Non-pigmented ciliary epithelial cell (primary cell): ENCODE measurements at places on chromosomes 7 and 10.

DNA sequence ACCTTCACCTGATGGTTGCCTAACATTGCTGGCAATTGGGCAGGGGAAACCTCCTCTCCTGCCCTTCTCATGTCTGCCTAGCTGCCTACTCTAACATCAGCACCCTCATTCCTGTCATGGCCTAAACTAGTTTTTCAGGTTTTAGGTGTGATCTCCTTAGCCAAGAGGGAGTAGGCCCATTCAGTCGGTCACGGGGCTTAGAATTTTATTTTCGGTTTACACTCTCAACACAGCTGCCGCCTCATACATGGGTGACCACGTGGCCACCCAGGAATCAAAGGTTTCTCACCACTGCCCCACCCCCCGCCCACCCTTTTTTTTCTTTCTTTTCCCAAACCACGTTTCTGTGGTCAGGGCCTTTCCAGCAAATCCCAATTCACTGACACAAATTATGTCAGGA, 97.2 kb downstream of the RALA start:
- DNase-seq: no peak

GRCh38 chr10:75094465-75094864, 17.0 kb upstream of the SAMD8 start:
- no peak for DNase-seq

DNA sequence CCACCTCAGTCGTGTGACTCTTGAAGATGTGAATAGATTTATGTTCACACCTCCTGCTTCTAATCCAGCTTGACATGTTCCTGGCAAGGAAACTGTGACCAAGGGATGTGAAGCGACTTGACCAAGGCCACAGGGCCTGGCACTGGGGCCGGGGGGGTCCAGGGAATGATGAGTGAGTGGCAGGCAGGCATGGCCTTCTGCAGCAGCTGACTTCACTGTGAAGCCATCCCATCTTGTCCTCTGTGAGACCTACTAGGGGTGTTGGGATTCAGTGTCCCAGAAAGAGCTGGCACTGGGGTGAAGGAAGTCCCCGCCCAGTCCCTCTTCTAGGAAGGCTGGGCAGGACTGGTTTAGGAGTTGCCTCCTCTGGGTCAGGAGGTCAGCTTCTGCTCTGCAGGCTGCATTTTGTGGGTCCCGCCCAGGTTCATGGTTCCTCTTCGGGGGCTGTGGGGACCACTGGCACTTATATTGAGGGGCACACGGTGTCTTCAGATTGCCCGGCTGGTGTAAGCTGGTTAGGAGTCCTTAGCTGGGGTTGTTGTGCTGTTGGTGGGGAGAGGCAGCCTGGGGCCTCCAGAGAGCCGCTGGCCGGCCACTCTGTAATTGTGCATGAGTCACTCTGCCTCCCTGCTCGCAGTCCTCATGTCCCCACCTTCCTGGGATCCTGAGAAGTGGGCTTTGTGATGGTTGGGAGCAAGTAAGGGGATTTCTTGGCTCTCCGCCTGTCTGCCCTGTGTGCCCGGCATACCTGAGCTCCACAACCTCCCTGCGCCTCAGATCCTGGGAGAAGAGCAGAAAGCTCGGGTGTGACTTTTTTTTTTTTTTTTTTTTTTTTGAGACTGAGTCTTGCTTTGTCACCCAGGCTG, 11.0 kb downstream of the ZMIZ1 start:
- DNase-seq: no peak

GRCh38 chr10:66214721-66215404, 711.0 kb upstream of the LRRTM3 start:
- no peak for DNase-seq

DNA sequence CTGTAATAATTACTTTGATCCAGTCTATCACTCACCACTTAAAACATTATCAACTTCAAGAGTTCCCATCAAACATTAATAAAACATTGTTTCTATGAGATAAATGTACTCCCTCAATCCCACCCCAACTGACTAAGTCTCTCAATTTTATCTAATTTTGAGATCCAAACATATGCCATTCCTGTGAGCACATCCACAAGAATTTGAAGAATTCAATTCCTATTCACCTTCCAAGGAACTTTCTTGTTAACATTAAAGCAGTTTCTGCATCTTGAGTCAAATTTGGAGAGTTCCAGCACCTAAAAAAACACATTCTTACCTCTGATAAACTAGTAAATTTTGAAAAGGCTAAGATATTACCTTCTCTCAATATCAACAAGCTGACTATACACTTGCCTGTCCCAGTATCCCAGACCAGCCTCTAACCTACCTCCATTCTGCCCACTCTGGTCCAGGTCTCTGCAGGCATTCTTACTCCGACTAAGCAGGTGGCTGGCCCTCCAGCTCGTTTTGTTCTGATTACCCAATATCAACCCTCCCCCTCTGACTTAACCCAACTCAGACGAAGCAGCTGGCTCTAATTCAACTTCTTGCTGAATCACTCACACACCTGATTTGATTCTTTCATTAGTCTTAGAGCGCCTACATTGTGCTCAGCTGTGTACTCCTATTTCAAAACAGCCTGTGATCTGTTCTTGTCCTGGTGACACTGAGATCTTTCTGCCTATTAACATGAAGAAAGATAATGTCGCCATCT, 275.2 kb downstream of the IPMK start:
- no peak for DNase-seq

DNA sequence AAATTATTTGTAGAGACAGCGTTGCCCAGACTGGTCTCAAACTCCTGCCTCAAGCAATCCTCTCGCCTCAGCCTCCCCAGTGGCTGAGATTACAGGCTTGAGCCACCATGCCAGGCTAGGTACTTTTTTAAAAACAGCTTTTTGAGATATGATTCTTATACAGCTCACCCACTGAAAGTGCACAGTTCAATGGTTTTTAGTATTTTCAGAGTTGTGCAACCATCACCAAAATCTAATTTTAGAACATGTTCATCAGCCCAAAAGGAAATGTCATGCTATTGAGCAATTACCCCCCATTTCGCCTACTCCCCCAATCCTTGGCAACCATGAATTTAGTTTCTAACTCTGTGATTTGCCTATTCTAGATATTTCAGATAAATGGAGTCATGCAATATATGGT, 73.7 kb downstream of the EVX1 start:
- no peak for DNase-seq

- no peak for DNase-seq
Observed at GRCh38 chr10:86597306-86597705, 57.0 kb upstream of the OPN4 start.

- DNase-seq: no peak
Observed at GRCh38 chr7:11104578-11104977, 130.9 kb downstream of the PHF14 start.

DNA sequence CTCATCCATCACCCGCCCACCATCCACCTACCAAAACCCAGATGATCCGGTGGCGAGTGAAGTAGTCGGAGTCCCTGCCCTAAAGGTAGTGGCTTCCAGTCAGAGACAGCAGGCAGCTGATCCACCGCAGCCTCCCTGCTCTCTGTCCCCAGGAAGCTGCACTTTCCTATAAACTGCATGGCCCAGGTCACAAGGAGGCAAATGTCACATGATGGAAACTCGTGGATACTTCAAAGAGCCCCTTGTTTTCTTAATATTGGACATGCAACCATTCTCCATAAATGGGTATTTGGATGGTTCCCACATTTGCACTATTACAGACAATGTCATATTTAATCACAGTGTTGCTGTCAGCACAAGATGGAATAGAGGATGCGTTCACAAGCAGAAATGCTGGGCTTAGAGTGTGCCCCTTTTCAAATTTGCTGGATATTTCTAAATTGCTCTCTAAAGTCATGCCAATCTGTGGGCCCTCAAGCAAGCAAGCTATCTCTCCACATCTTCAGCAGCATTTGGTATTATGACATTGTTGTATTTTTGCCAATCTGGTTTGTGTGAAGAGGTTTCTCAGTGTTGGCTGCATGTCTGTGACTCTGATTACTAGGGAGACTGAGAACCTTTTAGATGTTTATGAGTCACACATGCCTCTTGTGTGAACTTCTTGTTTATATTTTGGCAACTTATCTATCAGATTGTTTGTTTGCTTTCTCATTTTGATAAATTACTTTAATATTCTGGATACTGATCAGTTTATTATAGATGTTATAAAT, 822.0 kb downstream of the TNS3 start:
- DNase-seq: no peak

GRCh38 chr7:151141855-151142685, 25.4 kb downstream of the GBX1 start:
- no peak for DNase-seq

DNA sequence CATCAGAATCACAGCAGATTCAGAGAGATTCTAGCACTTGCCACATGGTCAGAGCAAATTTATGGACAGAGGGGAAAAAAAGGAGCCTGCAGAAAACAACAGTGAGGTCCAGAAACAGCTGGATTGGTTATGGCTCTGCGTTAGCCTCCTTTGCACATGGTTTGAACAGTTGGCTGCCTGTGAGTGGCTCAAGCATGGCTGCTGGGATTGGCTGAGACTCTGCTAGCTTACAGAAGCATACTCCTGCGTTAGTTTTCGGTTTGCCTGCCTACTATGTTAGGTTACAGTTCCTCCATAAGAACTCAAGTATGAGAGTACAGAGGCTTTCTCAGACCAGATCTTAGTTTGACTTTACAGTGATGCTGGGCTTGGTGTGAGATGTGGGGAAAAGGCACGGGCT, 80.7 kb upstream of the WDR11 start:
- DNase-seq: no peak

DNA sequence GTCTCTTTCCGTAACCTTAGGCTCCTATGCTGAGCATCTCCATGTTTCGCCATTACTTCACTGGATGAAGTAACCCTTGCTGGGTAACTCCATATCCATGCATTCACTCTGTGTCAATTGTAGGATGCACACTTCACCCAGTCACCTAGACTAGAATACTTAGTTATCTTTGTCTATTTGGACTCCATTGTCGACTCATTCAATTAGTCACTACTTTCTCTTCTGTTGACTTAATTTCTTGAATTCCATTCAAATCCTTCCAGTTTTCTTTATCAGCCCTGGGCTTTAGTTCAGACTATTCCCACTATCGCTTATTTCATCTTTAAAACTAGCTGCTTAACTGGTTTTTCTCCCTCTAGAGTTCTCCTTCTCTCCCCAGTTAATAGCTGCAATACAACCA, 111.3 kb upstream of the TNS3 start:
- DNase-seq: no peak

DNA sequence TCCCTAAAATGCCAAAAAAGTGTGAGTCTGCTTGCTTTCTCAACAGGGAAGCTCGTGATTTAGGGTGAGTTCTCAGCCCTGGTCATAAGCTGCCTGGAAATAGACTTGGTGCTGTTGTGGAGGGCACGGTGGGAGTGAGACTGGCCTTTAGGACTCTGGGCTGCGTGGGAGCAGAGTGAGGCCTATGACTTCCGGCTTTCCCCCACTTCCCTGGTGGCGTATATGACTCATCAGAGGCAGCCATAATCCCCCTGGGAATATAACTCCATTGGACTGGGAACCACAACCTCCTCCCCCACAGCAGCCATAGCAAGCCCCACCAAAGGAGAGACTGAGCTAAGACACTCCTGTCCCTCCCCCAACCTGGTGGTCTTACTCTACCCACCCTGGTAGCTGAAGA, 95.0 kb downstream of the PON1 start:
- DNase-seq: no peak

DNA sequence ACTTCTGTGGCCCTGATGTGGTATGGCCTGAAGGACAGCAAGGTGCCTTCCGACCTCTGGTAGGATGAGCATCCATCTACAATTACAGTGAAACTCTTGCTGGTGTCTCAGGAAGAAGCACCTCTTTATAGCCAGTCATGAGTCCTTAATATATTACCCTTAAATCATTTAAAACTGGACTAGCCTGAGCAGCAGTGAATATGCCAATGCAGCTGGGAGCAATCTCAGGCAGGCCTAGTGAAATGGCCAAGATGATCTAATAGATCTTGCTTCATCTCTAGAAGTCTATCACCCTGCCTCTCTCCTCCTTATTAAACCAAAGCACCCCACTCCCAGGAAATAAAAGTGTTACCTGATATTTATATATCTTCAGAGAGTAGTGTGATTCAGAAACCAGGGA, 66.7 kb upstream of the SORCS3 start:
- DNase-seq: no peak

DNA sequence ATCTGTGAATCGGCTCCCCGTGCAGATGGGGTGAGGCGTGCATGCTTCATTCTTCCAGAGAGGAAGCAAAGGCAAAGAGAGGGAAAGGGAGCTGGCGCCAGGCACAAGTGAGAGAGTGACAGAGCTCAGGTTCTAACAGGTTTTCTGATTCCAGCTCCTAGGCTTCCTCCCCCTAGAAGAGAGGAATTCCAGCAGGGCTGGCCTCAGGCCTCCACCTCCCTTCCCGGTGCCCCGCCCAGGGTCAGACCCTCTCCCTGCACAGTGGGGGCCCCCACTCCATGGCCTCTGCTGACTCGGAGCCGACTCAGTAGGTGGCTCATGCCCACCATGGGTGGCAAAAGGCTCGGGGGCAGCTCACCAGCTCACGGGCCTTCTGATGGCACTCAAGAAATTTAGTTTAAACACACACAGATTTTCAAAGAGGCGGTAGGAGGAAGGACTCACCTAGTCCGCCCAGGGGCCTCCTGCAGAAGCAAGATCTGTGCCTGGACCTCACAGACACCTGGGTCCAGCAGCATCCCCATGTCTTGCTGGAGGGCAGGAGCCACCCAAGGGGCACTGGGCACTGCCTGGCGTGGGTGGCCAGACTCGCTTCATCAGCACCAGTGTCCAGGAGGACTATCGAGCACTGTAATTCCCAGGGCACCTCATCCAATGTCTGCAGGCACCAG, 183.5 kb downstream of the MAD1L1 start:
- no peak for DNase-seq

DNA sequence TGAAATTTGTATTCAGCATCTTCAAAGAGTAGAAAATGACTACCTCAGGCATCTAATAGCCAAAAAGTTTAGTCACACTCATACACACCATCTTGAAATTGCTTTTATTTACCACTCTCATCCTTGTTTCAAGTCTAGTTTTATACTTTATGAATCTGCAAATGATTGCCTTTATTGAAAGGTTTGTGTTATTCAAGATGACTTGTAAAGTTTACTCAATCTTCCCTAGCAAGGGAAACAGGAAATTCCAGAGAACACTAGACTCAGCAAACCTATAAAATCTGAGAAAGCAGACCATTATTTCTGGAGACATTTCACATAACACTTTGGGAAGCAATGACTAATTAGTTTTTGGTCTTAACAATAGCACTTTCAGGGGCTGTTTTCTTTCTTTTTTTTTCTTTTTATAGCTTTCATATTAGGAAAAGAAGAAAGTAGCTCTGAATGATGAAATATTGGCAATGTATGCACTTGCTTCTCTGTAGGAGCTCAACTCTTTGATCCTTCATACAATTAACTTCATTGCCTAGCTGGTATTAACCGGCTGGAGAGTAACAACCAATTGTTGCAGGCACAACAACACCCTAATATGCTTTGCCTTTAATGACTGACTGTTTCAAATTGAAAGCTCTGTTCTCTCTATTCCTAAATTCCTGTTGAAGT, 68.9 kb upstream of the HDAC9 start:
- DNase-seq: no peak

DNA sequence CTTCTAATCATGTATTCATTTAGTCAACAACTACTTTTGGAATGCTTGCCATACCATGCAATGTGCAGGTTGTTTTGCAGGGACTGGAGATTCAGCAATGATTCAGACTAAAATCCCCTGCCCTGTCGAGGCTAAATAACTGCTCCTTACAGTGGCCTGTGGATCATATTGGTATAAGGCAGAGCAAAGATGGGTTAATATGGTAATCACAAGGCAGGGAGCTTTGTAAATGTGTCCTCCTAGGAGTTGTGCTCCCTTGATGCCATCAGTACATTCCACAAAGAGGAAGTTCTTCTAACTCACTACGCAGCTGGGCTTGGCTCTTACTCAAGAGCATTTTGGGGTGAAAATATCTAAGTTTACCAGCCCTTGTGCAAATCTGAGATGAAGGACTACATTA, 614 bp upstream of the IFIT2 start:
- no peak for DNase-seq

- no peak for DNase-seq
Observed at GRCh38 chr10:58806970-58807628, 294.4 kb downstream of the BICC1 start.
